Choroid plexus epithelial cell (primary cell): ENCODE measurements at places on chromosomes 5 and 9.

DNA sequence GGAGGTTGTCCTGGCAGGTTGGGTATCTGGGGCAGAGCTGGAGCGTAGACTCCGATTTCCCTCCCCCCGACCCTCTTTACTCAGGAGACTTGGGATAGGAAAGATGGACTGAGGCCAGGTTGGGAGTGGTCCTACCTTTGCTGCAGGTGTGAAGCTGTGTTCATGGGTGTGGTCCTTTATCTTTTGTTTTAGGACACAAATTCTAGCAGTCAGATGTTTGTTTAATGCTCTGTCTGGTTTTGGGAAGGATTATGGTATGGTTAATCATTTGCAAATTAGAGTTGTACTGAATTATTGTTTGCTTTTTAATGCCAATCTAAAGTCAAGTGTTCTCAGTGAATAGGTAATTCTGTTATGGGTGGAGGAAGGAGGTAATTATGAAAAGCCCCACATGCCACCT lies 14.1 kb upstream of the FAM120AOS start:
- DNase-seq = no peak

DNA sequence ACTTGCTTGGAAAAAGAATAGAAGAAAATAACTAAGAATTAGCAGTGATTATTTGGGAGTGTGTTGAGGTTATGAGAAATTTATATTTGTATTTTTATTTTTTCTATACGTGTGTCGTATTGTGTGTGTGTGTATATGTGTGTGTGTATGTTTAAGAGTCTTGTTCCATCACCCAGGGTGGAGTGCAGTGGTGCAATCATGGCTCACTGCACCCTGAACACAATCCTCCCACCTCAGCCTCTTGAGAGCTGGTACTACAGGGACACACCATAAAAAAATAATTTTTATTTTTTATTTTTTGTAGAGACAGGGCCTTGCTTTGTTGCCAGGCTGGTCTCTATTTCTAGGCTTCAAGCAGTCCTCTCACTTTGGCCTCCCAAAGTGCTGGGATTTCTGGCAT lies 643.8 kb downstream of the PDE4D start:
- no peak for DNase-seq

DNA sequence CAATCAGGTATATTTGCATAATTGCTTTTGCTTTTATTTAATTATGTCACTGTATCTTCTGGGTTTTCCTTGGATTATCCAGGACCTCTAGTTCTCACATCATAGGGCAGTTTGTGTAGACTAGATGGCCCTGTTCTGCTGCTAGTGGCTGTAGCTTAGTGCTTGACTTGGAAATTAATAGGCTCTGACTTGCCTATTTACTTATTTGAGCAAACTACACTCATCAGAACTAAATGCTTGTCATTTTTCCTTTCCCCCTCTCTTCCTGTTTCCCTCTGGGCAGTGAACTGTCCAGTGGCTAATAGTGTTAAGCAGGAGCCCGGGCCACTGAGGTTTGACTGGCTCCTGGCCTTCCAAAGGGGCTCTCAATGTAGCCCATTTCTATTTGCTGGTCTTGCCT lies 135.7 kb downstream of the MAN2A1 start:
- DNase-seq = peak; percentile 54

- DNase-seq = no peak
These were observed 420.6 kb upstream of the SLC30A5 start for GRCh38 chr5:68673106-68673822.

GRCh38 chr5:62596691-62597090 lies 18.1 kb downstream of the LRRC70 start:
- no peak for DNase-seq
